Endothelial cell of umbilical vein (primary cell): ENCODE measurements at places on chromosomes 3 and 15. TPM values are rescaled to one million over a fixed set of nuclear protein-coding genes. Genes with fewer than 3 reads are reported as not detected.
A peak's percentile ranks its signal among the peaks of the same experiment; 100 is the strongest.

- no peak for DNase-seq
Measured at GRCh38 chr3:38268087-38268486, 2.5 kb downstream of the SLC22A13 start.

Gene FHIT
- total RNA-seq, result 2.2 and 3.1 TPM in 2 replicates

- peak; percentile 47 for DNase-seq
Measured at GRCh38 chr3:127544192-127544802, 46.2 kb downstream of the TPRA1 start.

DNA sequence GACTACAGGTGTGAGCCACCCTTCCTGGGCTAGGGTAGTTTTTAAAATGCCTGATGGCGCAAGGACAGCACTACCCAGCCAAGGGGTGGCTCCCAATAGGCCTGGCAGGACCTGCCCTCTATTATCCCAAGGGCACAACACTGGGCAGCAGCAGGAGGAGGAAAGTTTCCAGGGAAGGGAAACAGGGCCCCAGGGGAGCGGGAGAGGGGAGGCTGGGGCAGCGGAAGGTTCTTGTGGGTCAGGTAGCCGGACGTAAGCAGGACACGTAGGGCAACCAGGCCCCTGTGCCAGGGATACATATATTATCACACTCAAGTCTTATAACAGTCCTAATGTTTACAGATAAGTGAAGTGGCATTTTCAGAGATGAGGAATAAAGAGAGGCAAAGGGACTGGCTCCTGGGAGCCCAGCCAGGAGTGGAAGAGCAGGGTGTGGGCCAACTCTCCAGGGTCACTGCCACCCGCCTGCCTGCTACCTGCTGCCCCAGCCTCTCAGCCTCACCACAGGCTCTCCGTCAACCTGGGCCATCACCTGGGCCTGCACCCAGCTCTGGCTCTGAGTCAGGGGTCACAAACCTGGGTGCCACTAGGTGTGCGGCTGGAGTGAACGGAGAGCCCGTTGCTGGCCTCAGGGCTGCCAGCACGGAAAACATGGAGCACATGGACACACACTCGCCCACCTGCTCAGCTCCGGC is 73.2 kb upstream of the SNRPA1 start:
- no peak for DNase-seq

- no peak for DNase-seq
Measured at GRCh38 chr3:65988411-65989180, 50.1 kb downstream of the MAGI1 start.

Gene CACNA2D3
- total RNA-seq, result not detected in 2 replicates
